Epithelial cell of prostate (primary cell): ENCODE measurements at places on chromosomes 2 and 18.

GRCh38 chr18:64091526-64091925 is 57.4 kb downstream of the LINC00305 start:
- no peak for DNase-seq

DNA sequence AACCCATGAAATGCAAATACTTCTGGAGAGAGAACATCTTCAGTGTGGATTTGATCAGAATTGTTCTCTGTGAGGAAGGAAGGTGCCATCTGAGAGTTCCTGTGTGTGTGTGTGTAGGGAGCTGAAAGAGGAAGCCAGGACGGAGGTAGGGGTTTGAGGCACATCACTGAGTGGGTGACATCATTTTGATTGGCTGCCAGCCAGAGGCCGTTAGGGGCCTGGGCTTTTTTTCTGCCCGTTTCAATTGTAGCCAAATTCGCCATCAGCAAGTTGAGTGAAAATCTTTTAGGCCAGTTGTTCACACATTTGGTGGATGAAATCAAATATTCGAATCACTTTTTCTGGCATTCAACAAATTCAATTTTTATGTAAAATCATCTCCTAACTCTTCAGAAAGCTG is 48.9 kb downstream of the TSN start:
- DNase-seq = no peak

DNA sequence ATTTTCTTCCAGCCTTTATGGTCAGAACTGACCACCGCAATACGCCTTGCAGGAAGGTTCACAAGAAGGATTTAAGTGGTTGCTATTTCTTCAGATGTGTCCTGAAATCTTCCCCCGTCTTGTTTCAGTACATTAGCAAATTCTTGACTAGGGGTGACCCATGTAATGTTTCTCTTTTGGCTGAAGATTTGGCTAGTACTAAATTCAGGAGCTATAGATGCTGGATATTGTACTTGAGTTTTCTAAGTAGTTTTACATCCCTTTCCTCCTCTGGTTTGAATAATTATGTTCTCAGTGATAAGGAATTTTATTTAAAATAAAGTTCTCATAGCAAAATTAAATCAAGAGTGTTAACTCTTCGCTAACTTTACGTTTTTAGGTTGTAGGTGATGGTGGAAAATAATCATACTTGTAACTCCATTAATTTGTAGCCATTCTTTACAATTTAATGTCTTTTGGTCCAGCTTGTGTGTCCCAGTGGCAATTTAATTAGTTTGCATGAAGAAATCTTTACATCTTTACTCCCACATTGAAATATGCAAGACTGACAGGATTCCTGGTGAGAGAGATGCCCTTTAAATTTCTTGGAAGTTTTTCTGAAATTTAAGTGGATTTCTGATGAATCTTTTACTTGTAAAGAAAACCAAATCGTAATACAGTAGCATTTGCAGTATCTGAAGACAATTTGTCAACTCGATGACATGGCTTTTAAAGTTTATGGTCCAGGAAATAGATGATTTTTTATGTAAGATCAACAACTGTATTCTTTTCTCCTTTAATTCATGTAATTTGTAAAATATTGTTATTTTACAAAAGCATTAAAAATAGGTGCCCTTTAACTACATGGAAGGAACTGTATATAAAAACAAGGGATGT is 2.8 kb downstream of the PHLPP1 start:
- no peak for DNase-seq

- no peak for DNase-seq
Observed at GRCh38 chr2:241274127-241274526, 41.3 kb downstream of the HDLBP start.

GRCh38 chr2:203042178-203042577 is 27.5 kb downstream of the NBEAL1 start:
- DNase-seq = no peak

GRCh38 chr18:1505856-1506255 is 601.2 kb downstream of the ADCYAP1 start:
- DNase-seq = no peak

GRCh38 chr18:11909591-11910026 is 1.5 kb upstream of the MPPE1 start:
- DNase-seq = peak; percentile 70

DNA sequence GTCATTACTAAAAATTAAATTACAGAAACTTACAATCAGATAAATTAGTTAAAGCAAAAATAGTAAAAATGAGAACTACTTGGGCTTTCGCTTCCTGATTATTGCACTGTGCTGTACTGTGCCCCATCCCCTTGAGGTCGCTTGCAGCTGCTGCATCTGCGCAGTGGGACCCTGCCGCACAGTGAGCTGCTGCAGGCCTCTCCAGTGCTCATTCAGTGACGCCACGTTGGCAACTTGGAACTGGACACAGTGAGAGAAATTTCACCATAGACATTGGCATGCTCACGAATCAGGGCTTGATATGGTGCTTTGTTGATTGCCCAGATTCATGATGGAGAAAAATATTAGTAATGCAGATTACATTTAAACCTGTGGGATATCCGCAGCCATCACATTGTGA is 290.8 kb upstream of the MYT1L start:
- no peak for DNase-seq

DNA sequence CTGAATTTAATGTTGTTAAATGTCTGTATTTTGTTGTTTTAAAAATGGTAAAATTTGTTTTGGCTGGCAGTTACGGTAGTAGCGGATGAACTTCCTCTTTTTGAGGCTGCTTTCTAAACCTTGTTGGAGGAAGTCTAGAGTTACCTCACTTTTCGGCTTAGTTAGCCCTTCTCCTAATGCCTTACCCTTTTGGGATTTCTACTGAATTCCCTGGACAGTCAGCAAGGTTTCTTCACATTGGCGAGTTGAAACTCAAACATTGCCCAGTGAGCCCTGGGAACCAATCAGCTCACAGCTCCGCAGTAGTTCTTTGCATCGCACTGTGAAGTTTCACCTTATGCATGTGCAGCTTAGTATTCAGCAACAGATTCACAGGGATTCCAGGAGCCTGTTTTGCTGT is 55.2 kb downstream of the TMEM247 start:
- no peak for DNase-seq

- no peak for DNase-seq
Observed at GRCh38 chr2:78397198-78397597, 628.3 kb upstream of the REG3G start.

DNA sequence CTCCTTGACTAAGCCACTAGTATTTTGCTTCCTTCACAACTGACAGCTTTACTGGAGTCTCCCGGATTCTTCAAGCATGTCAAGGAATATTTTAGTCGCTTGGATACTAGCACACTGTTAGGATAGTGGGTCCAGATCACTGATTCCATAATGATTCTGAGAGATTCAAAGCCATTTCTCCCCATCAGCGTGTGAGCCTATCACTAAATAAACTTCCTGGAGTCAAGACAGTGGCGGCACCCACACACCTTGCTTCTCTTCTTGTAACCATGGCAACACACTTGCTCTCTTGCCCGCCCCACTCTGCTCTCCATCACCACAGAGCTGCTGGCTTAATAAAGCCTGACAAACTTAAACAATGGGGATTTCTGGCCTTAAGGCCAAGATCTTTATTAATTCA is 245.1 kb downstream of the LRRTM1 start:
- no peak for DNase-seq

DNA sequence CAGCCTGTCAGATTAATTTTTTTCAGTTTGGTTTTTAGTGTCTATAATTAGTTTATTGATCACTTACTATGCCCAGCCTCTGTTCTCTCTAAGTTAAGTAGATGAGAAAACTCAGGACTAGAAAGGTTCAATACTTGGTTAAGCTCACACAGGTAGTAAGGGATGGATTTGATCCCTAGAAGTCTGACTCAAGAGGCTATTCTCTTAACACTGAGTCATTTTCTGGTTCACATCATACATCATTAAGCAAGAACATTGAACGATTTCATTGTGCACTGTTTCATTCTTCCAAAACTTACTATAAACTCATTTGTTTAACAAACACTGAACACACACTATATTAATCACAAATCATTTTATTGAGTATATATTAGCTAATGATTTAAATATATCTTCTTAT is 54.1 kb upstream of the SLC38A11 start:
- peak; percentile 74 for DNase-seq

DNA sequence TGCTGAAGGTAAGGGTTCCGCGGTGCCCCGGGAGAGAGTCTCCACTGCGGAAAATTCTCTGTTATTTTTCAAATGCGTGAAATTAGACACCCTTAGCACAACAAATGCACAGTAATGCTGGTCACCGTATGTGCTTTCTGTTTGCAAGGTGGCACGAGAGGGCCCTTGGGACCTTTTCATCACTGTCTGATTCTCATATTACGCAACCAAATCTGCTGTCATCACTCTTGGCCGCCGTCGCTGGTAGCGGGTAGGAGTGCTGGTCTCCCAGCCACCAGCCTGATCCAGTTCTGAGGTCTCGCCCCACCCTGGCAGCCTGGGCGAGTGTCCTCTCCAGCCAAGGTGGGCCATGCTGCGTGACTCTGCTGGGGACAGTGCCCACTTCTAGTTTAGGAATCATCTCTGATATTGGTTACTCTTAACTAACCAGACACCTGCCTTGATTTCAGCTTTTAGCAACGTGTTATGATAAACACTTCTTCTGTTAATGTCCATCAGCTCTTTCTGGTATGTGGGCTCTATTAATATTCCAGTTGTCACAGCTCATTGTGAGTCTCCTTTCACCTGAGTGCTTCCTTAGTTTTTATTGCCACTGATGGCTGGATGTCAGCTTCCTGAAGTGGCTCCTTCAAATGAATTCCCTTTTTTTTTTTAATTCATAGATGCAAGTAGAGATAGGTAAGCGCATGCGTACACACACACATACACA is 199.4 kb downstream of the GBX2 start:
- DNase-seq = no peak

GRCh38 chr18:50424877-50425690 is 50.2 kb downstream of the SKA1 start:
- DNase-seq = peak; percentile 26

GRCh38 chr2:191983186-191983585 is 136.3 kb upstream of the CAVIN2 start:
- no peak for DNase-seq

GRCh38 chr18:60406721-60407120 is 34.1 kb upstream of the MC4R start:
- DNase-seq = no peak

DNA sequence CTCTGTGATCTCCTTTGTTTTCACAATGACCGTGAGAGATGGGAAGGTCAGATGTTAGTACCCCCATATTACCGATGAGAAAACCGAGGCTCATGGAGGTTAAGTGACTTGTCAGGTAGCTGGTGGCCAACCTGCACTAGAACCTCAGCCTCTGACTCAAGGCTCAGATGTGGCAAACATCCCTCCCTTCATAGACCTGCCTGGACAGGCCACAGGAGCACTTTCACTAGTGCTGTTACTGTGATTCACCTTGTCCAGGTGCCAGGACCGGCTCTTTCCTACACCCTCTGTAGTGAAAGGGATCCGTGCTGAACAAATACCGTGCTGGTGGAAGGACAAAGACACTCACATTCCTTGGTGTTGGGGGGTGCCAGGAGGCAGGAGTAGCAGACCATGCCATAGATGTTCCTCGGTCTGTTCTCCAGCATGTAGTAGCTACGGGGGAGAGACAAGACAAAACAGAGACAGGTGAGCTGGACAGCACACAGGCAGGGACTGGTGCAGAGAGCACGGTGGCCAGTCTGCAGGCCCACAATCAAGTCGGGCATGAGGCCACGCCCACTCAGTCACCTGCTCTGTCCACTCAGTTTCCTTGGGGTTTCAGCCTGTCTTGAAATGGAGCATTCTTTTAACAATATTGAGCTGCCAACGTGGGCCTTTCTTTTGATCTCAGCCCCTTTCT is 65.9 kb downstream of the EDAR start:
- DNase-seq = peak; percentile 90

- DNase-seq = no peak
Observed at GRCh38 chr2:122139739-122140420, 384.4 kb downstream of the TSN start.

DNA sequence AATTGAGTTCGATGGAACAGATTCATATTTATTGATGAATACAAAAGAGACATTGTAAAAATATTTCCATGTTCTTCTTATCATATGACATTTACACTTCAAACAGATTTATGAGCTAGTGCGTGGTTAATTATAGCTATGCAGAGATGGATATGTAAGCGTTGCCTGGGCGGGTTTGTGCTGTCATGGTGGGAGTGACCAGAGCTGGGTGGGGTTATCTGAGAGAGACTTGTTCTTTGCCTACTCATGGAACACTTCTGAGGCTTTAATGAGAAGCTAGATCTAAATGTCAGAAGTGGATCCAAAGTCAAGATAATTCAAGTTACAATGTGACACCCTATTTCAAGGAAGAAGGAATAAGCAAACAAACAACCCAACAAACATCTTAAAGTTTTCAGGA is 162.3 kb upstream of the ZEB2 start:
- DNase-seq = no peak

DNA sequence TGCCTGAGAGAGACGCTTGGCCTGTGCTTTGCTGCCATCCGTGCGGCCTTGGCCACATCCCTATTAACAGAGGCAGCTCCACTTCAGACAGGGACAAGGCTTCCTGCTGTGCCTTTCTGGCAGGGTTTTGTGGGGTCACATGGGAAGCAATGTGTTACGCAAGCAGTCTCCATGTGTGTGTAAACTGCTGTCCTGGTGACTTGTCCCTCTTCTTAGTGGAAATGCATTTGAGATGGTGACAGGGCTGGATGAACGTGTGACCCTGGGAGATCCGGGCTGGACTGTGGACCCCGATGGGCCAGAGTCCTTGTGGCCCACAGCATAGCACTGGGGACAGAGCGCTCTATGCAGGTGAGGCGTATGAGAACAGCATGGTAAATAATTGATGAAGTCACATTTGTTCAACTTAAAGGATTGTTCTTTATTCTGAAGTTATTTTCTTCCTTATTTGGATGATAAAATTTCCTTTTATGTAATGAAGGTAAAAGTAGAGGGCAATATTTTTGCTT is 23.2 kb downstream of the ASB1 start:
- DNase-seq = no peak

GRCh38 chr2:47312491-47312850 is 90.5 kb upstream of the MSH2 start:
- no peak for DNase-seq

DNA sequence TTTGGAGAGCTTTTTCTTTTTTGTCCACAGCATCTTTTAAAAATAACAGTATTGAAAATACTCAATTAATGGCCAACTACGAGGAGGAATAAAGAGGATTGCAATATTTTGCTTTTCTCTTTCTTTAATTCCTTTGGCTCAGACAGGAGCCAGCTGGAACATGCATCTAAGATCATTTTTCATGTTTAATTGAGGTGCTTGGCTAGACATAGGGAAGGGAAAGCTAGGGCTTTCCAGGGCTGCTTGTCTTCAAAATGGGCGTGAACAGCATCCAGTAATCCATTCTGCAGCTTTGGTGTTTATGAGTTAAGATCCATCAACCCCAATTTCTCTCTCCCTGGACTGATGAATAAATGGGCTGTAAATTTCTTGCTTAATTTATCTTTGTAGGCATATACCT is 323.0 kb downstream of the PTPRM start:
- no peak for DNase-seq

GRCh38 chr18:36135264-36135663 is 5.6 kb downstream of the ELP2 start:
- DNase-seq = no peak
